ENCODE measurements at places on chromosomes 7 and 10. TPM values are rescaled to one million over a fixed set of nuclear protein-coding genes. Genes with fewer than 3 reads are reported as not detected.

Gene ZNF398
- total RNA-seq: 34.7 TPM

Gene ANKRD7
- total RNA-seq: not detected

Gene MACC1
- 79.4 TPM for total RNA-seq

GRCh38 chr7:158573310-158573709, 14.3 kb downstream of the PTPRN2 start:
- no peak overlapping the region for H3K4me3 ChIP-seq
- H3K27me3 ChIP-seq: no peaks in the 10 kb centered on the region
- H3K36me3 ChIP-seq: no peaks in the 10 kb centered on the region

GRCh38 chr7:128422842-128423241, 13.1 kb upstream of the IMPDH1 start:
- H3K36me3 ChIP-seq: no peaks in the 10 kb centered on the region
- DNase-seq: no peak
- H3K4me3 ChIP-seq: no peak overlapping the region
- no peaks in the 10 kb centered on the region for H3K27me3 ChIP-seq

DNA sequence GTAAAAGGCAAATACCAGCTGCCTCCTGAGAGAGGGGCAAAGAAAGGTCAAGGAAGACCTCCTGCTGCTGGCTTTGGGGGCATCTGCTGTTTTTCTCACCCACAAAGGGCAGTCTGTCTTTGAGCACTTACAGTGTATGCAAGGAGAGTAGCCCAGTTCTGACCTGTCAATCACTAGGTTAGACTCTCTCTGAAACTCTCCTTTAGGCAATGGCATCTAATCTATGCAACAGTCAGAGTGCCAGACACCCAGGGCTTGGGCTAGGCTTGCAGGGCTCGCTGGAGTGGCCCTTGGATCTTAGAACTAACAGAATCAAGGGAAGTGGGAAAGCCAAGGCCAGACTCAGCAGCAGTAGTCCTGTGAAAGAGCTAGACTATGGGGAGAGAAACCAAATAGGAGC, 522.9 kb downstream of the NRG3 start:
- no peaks in the 10 kb centered on the region for H3K27me3 ChIP-seq
- no peaks in the 10 kb centered on the region for H3K36me3 ChIP-seq
- H3K27ac ChIP-seq: no peak overlapping the region

Gene NANOS1
- 0.13 TPM for total RNA-seq

Gene OPALIN
- total RNA-seq: not detected

DNA sequence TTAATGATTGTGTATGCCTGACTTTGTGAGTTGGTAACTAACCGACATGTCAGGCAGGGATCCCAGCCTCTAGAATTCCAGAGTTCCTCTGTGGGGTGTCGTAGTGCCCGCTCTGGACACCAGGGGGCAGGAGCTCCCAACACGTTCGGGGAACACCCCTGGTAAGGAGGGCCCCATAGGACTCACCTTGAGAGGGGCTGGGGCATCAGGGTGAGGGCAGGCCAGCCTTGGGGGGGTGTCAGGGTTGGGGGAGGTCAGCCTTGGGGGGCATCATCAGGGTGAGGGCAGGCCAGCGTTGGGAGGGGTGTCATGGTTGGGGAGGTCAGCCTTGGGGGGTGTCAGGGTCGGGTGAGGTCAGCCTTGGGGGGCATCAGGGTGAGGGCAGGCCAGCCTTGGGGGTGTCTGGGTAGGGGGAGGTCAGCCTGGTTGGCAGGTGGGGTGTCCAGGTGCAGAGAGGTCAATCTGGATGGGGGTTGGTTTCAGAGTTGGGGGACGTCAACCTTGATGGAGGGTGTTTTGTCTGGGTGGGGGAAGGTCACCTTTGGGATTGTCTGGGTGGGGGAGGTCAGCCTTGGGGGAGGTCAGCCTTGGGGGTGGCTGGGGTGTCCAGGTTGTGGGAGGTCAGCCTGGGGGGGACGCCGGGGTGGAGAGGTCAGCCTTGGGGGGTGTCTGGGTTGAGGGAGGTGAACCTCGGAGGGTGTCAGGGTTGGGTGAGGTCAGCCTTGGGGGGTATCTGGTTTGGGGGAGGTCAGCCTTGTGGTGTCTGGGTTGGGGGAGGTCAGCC, 45.6 kb upstream of the SUN1 start:
- no peak overlapping the region for H3K4me3 ChIP-seq
- no peak overlapping the region for H3K27ac ChIP-seq

- no peak overlapping the region for H3K27ac ChIP-seq
- H3K36me3 ChIP-seq: no peaks in the 10 kb centered on the region
- H3K27me3 ChIP-seq: no peaks in the 10 kb centered on the region
Measured at GRCh38 chr10:131216681-131217230, 94.8 kb downstream of the TCERG1L start.

Gene FOXI2
- total RNA-seq: not detected

DNA sequence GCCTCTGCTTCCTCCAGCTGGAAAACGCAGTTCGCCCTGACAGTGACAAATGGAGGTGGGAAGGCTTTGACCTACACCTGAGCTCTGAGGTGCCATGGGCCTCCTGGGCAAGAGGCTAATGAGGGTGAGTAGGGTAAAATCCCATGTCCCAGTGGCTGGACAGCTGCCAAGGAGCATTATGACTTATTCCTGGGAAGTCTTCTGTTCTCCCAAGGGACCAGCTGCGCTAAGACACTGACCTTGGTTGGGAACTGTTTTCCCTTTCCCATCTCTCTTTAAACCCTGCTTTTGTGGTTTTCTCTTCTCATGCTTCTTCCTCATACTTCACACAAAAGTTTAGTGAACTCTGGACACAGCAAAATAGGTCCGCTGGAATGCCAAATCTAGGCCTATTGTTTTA, 72.6 kb downstream of the COPG2 start:
- DNase-seq: no peak
- no peaks in the 10 kb centered on the region for H3K27me3 ChIP-seq
- no peak overlapping the region for H3K4me3 ChIP-seq
- H3K36me3 ChIP-seq: no peaks in the 10 kb centered on the region

Gene PRF1
- total RNA-seq: 12.4 TPM

DNA sequence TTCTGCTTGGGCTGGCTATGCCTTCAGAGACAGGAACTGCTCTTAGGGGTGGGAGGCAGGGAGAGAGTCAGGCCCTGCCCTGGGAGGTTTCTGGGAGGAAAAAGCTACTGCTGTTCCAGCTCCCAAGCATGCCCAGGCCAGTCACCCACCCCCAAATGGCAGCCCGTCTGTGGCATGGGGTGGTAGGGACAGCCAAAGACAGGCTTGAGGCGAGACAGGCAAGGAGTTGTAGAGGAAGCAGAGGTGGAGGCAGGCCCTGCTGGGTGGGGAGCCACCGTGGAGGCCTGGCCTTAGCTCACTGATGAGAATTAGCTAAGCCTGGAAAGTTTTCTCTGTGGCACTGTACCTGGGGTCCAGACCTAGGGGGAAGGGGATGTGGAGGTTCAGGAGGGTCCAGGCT, 6.6 kb upstream of the SAMD8 start:
- no peak overlapping the region for H3K4me3 ChIP-seq
- H3K36me3 ChIP-seq: no peaks in the 10 kb centered on the region
- no peak for DNase-seq
- H3K27me3 ChIP-seq: no peaks in the 10 kb centered on the region
- no peak overlapping the region for H3K27ac ChIP-seq
- H3K4me1 ChIP-seq: no peaks in the 10 kb centered on the region

- H3K27ac ChIP-seq: no peak overlapping the region
- DNase-seq: no peak
- no peaks in the 10 kb centered on the region for H3K36me3 ChIP-seq
- H3K27me3 ChIP-seq: no peaks in the 10 kb centered on the region
- no peaks in the 10 kb centered on the region for H3K4me1 ChIP-seq
Measured at GRCh38 chr10:107238275-107238674, 73.8 kb upstream of the SORCS1 start.

Gene HTRA1
- 26.1 TPM for total RNA-seq

- H3K4me3 ChIP-seq: no peak overlapping the region
- H3K27me3 ChIP-seq: no peaks in the 10 kb centered on the region
- DNase-seq: peak; percentile 33
Measured at GRCh38 chr10:12351447-12351846, 2.1 kb downstream of the CAMK1D start.

DNA sequence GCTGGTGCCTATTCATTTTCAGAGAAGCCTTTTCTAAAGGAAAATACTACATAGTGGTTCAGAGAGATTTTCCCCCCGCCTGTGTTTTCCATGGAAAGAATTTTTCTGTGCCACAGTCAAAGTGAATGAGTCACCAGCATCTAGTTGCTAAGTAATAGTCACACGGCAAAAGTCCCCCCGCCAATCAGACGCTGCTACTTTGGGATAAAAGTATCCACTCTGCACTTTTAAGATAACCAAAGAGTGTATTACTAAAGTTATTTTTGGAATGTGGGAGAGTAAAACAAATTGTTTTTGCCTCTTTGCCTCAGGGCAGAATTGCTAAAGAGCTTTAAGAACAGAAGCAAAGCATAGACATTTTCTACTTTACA, 23.5 kb downstream of the ABLIM1 start:
- no peaks in the 10 kb centered on the region for H3K36me3 ChIP-seq
- H3K4me3 ChIP-seq: no peak overlapping the region
- no peaks in the 10 kb centered on the region for H3K27me3 ChIP-seq
- DNase-seq: peak; percentile 59

GRCh38 chr7:143316492-143316891, 581 bp downstream of the CLCN1 start:
- no peaks in the 10 kb centered on the region for H3K27me3 ChIP-seq
- H3K4me1 ChIP-seq: no peaks in the 10 kb centered on the region
- H3K27ac ChIP-seq: no peak overlapping the region
- no peak overlapping the region for H3K4me3 ChIP-seq

DNA sequence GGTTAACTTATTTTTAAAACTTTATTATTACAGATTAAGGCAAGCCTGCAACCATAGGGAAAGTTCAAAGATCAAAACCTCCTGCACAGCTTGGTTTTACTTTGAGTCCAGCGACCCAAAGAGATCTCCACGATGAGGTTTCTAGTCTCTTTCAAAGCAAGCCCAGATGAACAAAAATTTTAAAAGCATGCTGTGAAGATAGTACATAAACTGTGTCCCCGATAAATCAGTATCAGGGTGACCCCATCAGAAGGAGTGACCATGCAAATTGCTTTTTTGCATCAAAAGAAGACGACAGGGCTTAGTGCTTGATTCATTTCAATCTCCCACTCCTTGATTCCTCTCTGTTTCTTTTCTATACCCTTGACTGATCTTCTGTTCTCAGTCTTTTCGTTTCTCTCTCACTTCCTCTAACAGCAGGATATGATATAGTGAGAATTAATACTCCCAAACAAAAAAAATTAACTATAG, 16.0 kb upstream of the DNTT start:
- no peaks in the 10 kb centered on the region for H3K36me3 ChIP-seq
- H3K27me3 ChIP-seq: no peaks in the 10 kb centered on the region
- DNase-seq: no peak
- H3K4me1 ChIP-seq: no peaks in the 10 kb centered on the region

GRCh38 chr7:153386556-153386955, 627.0 kb downstream of the ACTR3B start:
- no peak for DNase-seq
- H3K27ac ChIP-seq: no peak overlapping the region
- no peak overlapping the region for H3K4me3 ChIP-seq
- H3K27me3 ChIP-seq: no peaks in the 10 kb centered on the region
- no peaks in the 10 kb centered on the region for H3K4me1 ChIP-seq
- no peaks in the 10 kb centered on the region for H3K36me3 ChIP-seq

DNA sequence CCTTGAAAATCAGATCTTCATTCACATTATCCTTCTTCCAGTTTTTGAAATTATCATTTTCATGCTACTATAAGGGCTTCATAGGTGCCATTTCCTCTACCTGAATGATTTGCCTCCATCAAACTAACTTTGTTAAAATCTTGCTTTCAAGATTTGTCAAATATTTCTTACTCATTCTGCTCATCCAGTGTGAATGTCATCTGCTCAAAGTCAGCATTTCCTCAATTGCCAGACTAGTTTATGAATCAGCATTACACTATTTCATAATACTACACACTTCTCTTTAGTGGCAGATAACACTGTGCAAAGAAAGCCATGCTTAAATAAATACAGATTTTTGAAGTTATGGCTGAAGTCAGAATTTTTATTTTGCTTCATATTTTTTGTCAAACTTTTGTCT, 21.3 kb upstream of the LIPF start:
- DNase-seq: no peak
- H3K4me3 ChIP-seq: no peak overlapping the region
- no peaks in the 10 kb centered on the region for H3K27me3 ChIP-seq
- no peak overlapping the region for H3K27ac ChIP-seq

Gene KAT6B
- 62.7 TPM for total RNA-seq

DNA sequence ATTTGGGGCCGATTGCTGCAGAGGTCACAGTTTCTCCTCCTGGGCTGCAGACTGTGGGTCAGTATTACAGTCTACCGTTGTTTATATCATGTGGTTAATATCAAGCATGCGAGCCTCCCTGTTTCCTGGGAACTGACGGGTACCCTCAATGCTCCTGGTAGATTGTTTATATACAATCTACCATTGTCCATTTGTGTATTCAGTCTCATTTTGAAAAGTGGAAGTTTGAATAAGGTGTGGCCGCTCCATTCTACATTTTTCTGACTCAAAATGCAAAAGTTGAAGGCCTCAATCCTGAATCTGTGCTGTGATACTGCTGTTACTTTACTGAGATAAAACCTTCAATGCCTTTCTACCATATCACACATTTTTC, 107.9 kb downstream of the ACTR3B start:
- H3K4me3 ChIP-seq: no peak overlapping the region
- no peak overlapping the region for H3K27ac ChIP-seq
- H3K4me1 ChIP-seq: no peaks in the 10 kb centered on the region
- no peak for DNase-seq
- no peaks in the 10 kb centered on the region for H3K36me3 ChIP-seq

Gene PGAM2
- 4.1 TPM for total RNA-seq

GRCh38 chr7:48781752-48782151, 142.6 kb upstream of the CDC14C start:
- no peaks in the 10 kb centered on the region for H3K4me1 ChIP-seq
- no peaks in the 10 kb centered on the region for H3K27me3 ChIP-seq
- DNase-seq: no peak
- H3K4me3 ChIP-seq: no peak overlapping the region
- H3K36me3 ChIP-seq: no peaks in the 10 kb centered on the region

Gene TRIM73
- total RNA-seq: 5.8 TPM

Measured in Peyer's patch (tissue), 4 donors.